ENCODE measurements at places on chromosomes 4 and X. TPM values are rescaled to one million over a fixed set of nuclear protein-coding genes. Genes with fewer than 3 reads are reported as not detected.

NAA10 gene
- total RNA-seq: 70.0 TPM

TMEM35A gene
- total RNA-seq: not detected

CT55 gene
- total RNA-seq: not detected

TMSB15A gene
- total RNA-seq: not detected

GPR50 gene
- not detected for total RNA-seq

DNA sequence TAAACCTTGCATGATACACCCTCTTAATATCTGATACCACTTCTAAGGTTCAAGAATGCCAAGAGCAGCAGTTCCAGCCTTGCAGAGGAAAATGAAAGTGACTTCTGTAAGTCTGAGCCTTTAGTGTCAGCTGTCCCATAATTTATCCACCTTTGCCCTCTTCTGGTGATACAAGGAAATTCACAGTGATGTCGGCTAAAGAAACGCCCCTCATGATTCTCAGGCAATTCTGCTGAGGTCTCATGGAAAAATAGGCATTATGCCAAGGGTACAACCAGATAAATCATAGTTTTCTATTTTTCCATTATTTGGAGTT lies 172.2 kb upstream of the CXCL13 start:
- H3K4me1 ChIP-seq: no peaks in the 10 kb centered on the region
- peak; percentile 17 for DNase-seq
- H3K4me3 ChIP-seq: no peak overlapping the region
- no peaks in the 10 kb centered on the region for H3K36me3 ChIP-seq
- H3K27me3 ChIP-seq: peaks cover 3% of the 10 kb centered on the region
- H3K27ac ChIP-seq: no peak overlapping the region

DNA sequence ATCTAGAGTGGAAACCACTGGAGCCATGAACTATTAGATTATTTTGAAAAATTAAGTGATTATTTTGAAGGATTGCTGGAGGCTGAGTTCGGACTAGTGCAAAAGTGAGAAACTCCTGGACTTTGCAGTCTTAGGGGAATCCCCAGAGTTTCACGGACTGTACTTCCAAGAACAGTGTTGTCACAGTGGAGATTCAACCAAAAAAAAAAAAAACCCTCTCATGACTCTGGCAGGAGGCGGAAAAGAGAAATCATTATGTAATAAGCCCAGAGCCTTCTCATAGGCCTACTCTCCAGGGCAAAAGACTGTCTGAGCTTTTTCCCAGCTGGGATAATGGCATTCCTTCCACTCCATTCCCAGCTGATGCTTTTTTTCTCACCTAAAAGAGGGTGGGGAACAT lies 16.8 kb upstream of the C4orf51 start:
- no peaks in the 10 kb centered on the region for H3K27me3 ChIP-seq
- H3K27ac ChIP-seq: no peak overlapping the region
- no peak for DNase-seq
- no peaks in the 10 kb centered on the region for H3K4me1 ChIP-seq

- no peak overlapping the region for H3K27ac ChIP-seq
- no peaks in the 10 kb centered on the region for H3K36me3 ChIP-seq
- no peak for DNase-seq
Observed at GRCh38 chr4:47413521-47413920, 50.0 kb downstream of the COMMD8 start.

Data from CD4-positive, CD25-positive, alpha-beta regulatory T cell (primary cell).